ENCODE measurements at places on chromosomes 7 and 10.

- no peak for DNase-seq
These were observed 253.2 kb downstream of the BMPER start for GRCh38 chr7:34158368-34159153.

DNA sequence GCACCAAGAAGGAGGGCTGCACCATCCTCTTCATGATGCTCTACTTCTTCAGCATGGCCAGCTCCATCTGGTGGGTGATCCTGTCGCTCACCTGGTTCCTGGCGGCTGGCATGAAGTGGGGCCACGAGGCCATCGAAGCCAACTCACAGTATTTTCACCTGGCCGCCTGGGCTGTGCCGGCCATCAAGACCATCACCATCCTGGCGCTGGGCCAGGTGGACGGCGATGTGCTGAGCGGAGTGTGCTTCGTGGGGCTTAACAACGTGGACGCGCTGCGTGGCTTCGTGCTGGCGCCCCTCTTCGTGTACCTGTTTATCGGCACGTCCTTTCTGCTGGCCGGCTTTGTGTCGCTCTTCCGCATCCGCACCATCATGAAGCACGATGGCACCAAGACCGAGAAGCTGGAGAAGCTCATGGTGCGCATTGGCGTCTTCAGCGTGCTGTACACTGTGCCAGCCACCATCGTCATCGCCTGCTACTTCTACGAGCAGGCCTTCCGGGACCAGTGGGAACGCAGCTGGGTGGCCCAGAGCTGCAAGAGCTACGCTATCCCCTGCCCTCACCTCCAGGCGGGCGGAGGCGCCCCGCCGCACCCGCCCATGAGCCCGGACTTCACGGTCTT, 1.9 kb downstream of the FZD1 start:
- DNase-seq = no peak

DNA sequence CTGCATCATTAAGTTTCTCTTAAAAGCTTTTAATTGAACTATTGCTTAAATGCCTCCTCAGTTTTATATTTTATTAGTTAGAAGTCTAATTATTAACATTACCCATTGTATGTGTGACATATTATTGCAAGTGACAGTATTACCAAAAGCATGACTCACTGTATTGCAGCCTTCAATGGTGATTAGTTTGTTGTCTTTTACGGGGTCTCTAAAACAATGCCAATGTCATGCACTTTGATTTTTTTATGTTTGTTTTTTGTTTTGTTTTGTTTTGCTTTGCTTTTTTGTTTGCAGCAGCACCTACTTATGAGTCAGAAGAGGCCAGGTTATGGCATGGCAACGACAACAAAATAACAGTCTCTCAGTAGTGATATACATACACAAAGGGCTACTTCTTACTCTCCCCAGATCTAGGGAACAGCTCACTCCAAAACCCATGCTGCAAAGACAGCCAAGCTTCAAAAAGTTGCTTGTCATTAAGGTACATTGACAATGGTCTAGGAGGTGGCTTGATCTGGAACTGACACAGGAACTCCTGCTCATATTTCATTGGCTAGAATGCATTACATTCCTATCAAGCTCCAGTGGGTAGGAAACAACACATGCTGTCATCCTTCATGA, 293.7 kb upstream of the POM121L12 start:
- DNase-seq = no peak

DNA sequence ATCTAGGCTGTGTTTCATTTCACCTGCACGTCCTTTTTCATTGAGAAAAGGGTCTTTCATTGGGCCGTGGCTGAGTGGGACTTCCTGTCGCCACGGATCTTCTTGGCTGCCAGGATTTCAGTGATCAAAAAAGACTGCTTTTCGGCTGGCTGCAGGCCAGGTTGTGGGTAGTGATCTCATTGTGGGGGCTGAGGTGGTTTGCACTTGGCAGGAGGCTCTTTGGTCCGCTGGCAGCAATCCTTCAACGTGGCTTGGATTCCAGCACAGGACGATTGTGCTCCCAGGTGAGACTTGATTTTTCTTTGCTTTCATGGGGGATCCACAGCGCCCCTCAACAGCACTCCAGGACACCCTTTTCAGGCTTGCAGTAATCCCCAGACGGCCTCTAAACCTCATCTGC, 29.0 kb upstream of the ZNF273 start:
- no peak for DNase-seq

DNA sequence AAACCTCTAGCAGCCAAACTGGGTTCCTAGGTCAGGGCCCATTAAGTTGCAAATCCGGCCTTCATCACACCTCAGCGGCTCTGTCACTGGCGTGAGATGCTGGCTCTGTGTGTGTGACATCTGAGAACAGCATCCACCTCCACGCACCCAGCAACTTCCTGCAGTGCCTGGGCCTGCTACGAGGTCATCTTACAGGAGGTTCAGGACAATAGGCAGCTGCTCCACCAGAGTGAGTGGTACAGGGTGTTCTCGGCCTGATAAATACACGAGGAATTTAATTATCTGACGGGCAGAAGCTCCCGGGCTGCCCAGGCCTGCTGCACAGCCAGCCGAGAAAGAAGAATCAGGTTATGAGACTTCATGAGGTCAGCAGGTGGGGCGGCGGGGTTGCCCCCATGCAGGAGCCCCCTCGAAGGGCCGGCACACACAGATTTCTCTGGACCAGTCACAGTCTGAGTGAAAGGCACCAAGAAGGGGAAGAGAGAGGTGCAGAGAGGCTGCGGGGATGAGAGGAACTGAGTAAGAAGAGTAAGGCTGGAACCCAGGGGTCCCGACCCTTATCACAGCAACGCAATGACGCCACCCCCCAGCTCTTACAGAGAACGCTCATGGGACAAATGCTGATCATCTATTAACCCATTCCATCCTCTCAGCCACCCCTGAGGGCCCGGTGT, 49.3 kb downstream of the CALML3 start:
- DNase-seq = no peak

DNA sequence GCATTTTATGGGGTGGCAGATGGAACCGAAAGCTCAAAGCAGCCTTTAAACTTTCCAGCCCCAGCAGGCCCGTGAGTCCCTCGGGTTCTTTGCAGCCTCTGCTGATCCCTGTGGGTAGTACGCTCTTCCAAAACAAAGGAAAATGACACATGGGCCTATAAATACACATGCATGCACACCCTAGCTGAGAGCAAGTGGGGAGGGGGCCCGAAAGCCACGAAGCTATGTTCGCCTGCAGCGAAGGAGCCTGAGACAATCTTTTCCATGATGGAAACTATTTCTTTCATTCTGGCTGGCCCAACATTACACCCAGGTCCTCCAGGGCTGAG, 32.2 kb downstream of the CALML5 start:
- DNase-seq = no peak

DNA sequence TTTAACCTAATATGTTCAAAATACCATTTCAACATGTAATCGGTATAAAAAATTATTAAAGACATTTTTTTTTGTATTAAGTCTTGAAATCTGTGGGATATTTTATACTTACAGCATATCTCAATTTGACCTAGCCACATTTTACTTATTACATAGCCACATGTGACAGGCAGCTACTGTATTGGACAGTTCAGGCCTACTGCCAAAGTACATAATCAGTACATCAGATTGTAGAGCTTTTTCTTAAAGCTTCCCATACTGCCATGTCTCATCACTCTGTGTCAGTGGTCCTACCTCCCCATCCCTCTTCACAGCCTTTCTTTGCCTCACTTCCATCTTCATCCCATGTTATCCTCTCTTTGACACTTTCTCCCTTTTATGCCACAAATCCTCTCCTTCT, 43.0 kb downstream of the LOXL4 start:
- no peak for DNase-seq

DNA sequence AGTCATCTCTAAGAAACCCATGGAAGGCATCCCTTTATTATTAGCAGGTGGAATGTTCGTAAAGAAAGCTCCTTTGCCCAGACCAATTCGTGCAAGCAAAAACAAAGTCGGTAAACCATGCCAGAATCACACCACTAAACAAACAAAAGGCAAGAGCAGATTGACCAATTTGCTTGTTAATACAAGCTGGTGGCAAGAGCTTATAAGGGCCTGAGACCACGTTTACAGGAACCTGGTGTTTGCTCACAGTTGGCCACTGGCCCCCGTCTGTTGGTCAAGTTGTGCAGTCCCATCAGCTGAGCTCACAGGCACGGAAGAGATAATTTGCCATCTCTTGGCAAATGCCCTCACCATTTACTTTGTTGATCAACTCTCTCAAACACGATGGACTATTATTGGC, 342.2 kb upstream of the MKI67 start:
- no peak for DNase-seq

DNA sequence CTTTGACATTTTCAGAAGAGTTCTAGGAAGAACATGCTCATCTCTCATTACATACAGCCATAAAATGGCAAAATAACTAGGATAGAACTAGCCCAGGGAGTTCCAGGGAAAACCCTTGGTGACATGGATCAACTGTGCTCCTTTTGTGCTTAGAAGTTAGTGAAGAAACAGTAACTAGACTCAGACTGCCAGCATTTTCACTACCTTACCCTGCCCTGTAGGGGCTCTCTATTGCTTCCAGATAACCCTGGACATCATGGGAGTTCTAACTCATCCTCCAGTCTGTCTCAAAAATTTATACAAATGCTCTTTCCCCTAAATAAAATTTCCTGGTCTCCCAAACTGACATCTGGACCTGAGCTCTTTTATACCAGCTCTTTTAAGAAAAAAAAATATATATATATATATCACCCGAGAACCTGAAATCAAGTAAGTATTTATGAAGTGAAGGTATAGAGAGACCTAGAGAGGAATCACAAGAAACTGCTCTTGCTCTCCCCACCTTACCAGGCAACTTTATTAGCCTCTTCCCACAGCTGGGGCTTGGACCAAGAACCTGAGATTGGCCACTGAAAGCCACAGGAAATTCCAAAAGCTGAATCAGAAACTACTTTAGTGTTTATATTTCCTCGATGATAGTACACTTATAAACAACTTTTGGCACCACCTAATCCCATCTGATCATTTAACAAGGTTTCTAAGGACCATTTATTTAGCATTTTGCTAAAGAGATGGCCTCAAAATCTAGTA, 101.4 kb downstream of the RELN start:
- no peak for DNase-seq

- no peak for DNase-seq
These were observed 27.1 kb downstream of the ZNF775 start for GRCh38 chr7:150406312-150406566.

- DNase-seq = no peak
These were observed 12.2 kb downstream of the CLRN3 start for GRCh38 chr10:127880557-127880956.
